Regular cardiac myocyte (primary cell): ENCODE measurements at places on chromosomes 4 and X. TPM values are rescaled to one million over a fixed set of nuclear protein-coding genes. Genes with fewer than 3 reads are reported as not detected.

EPGN gene
- 0.38 and 0.85 TPM in 2 replicates for total RNA-seq

CSN1S1 gene
- total RNA-seq: not detected in 2 replicates

SPANXC gene
- not detected in 2 replicates for total RNA-seq

BTK gene
- total RNA-seq: not detected in 2 replicates

LNX1 gene
- total RNA-seq: 1.2 and 3.7 TPM in 2 replicates

NAP1L2 gene
- total RNA-seq: 2.3 and 2.8 TPM in 2 replicates
